Ovary (tissue), 10 donors: ENCODE measurements at places on chromosomes 12 and 14.
A peak's percentile ranks its signal among the peaks of the same experiment; 100 is the strongest.

DNA sequence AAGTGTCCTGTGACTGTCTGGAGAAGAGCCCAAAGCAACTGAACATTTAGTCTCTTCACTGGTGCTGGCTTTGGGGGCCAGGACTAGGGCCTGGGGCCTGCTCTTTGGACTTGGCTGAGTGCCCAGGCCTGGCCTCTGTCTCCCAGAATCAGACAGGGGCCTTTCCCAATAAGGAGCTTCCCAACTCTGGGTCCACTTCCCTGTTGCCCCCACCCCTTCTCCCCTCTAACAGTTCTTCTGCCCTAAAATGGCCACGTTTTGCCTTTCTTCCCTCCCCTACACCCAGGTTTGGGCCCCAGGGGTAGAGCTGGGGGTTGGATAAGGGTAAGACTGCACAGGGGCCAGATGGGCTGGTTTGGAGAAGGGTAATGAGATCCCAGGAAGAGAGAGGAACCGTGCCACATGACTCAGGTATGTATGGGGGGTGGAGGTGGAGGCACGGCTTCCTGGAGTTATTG is 10.0 kb upstream of the ITGA5 start:
- DNase-seq, result no peak

DNA sequence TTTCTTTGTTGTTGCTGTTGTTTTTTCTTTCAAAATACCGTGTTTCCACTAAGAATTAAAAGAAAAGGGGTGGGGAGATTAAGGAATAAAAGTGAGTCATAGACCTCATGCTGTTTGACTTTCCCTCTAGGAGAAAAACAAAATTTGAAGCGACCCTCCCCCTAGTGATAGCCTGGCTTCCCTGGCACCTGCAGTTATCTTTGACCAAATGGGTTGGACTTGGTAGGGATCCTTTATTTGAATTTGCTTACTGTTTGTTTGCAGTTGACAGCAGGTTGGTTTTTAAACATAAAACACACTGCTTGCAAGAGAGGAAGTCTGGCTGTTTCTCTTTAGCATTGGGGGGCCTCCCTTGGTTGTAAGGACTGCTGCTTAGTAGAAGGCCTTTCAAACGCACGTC is 14.0 kb downstream of the OTX2 start:
- no peak for DNase-seq

- DNase-seq, result no peak
Measured at GRCh38 chr12:77553976-77554619, 276.6 kb upstream of the NAV3 start.

DNA sequence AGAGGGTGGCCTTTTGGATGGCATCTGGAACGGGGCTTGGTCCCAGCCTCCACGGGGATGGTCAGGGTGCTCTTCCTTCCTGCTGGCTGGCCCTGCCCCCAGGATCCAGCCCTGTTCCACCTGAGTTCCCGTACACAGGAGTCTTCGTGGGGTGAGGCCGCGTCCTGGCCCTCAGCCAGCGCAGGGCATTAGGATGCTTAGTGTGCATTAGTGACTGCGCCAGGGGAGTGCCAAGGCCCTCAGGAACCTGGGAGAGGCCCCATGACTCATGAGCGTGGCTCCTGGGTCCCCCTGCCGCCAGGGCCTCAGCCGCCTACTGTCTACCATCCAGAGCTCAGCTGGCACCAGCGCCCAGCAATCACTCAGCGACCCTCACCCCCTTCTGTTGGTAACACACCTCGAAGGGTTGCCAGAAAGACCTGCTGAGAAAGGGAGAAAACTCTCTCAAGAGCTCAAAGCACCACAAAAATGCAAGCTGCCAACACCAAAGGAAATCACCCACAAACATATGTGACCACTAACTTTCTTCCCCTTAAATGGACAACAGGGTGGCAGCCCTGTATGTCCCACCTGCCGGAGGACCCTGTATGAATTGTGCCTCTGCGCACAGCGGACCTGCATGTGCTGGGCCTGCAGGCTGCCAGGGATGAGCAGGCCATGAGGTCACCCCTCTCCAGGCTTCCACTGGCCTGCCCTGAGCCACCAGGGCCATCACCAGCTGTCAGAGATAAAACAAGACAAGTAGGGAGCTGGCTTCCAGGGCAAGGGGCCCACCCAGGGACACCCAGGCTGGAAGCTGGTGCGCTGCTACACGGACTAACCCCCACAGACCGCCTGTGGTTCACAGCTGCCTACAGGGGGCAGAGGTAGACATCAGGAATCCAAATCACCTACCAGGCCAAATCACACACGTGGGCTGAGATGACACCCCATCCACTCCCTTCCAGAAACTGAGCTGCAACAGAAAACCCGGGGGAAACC is 28.7 kb downstream of the CCDC85C start:
- DNase-seq, result peak; percentile 69

DNA sequence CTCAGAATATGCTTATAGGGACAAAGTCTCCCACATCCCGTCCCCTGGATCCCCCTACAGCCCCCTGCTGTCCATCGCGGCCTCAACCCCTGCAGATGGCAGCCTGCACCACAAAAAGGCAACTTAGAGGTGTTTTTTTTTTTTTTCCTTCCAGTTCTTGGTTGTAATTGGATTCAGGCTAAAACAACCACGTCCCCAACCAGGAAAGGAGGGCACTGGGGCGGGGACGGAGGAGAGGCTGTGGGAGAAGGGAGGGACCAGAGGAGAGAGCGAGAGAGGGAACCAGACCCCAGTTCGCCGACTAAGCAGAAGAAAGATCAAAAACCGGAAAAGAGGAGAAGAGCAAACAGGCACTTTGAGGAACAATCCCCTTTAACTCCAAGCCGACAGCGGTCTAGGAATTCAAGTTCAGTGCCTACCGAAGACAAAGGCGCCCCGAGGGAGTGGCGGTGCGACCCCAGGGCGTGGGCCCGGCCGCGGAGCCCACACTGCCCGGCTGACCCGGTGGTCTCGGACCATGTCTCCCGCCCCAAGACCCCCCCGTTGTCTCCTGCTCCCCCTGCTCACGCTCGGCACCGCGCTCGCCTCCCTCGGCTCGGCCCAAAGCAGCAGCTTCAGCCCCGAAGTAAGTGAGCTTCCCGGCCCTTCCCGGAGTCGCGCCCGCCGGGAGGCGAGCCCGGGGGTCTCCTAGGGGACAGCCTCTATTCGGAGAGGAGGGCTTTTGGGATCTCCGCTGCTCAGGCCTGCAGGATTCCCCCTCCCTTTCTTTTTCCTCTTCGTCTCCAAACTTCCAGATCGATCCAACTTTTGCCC is at the start of gene MMP14:
TSS of gene MMP14 (plus strand) at position 285 of the 813 bp plus-strand sequence. CDS start at position 518, 233 bp downstream.
- peak; percentile 83 for DNase-seq

GRCh38 chr14:41758011-41758665 is 151.5 kb downstream of the LRFN5 start:
- no peak for DNase-seq

GRCh38 chr12:22738945-22739344 is 114.0 kb downstream of the ETNK1 start:
- no peak for DNase-seq
